ENCODE measurements at places on chromosomes 4 and X.
A peak's percentile ranks its signal among the peaks of the same experiment; 100 is the strongest.

- H3K27me3 ChIP-seq, result no peaks in the 10 kb centered on the region
- H3K36me3 ChIP-seq, result no peaks in the 10 kb centered on the region
- DNase-seq, result no peak
- no peak overlapping the region for H3K27ac ChIP-seq
- no peak overlapping the region for H3K4me3 ChIP-seq
- H3K4me1 ChIP-seq, result no peaks in the 10 kb centered on the region
Observed at GRCh38 chr4:135185256-135185655, 983.7 kb upstream of the PABPC4L start.

GRCh38 chrX:95678679-95679078 is 1006.0 kb upstream of the DIAPH2 start:
- H3K27me3 ChIP-seq, result no peaks in the 10 kb centered on the region
- H3K36me3 ChIP-seq, result no peaks in the 10 kb centered on the region
- H3K4me3 ChIP-seq, result no peak overlapping the region

DNA sequence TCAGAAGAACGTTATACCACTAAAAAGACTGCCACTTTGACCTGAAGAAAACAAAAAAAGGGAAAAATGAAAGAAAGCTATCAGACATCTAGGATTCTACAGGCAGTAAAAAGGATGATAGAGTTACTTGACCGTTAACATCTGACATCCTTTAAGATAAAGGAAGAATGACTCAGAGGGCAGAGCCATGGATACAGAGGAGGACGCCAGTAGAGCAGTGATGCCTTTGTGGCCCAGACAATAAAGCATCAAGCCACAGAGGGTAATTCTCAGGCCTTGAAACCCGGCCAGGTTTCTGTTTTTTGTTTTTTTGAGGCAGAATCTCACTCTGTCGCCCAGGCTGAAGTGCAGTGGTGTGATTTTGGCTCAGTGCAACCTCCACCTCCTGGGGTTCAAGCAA is 9.5 kb upstream of the BEX1 start:
- no peak overlapping the region for H3K27ac ChIP-seq
- DNase-seq, result no peak
- H3K4me1 ChIP-seq, result no peaks in the 10 kb centered on the region

DNA sequence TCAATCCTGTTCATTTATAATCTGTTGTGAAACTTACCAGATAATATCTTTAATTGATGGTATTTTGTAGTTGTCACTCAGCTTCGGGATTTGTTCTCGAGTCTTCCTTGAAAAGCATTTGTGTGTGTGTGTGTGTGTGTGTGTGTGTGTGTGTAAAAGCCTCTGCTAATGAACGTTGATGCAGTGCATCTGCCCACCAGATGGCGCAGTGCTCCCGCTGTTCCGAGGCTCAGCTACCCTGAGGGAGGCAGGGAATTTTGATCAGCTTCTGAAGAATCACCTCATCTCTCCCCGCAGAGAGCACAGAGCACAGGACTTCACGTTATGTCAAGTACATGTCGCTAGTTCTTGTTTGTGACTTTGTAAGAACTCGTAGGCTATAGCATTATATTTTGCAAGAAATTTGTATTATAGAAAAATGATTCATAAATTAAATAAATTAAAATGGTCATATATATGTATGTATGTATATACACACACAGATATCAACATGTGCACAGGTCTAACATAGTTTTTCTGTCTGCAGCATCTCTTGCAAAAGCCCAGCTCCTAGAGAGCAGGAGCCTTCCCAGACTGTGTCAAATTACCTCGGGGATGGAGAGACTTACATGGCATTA is 316.7 kb upstream of the IGFBP7 start:
- no peak overlapping the region for H3K27ac ChIP-seq
- H3K4me3 ChIP-seq, result no peak overlapping the region

DNA sequence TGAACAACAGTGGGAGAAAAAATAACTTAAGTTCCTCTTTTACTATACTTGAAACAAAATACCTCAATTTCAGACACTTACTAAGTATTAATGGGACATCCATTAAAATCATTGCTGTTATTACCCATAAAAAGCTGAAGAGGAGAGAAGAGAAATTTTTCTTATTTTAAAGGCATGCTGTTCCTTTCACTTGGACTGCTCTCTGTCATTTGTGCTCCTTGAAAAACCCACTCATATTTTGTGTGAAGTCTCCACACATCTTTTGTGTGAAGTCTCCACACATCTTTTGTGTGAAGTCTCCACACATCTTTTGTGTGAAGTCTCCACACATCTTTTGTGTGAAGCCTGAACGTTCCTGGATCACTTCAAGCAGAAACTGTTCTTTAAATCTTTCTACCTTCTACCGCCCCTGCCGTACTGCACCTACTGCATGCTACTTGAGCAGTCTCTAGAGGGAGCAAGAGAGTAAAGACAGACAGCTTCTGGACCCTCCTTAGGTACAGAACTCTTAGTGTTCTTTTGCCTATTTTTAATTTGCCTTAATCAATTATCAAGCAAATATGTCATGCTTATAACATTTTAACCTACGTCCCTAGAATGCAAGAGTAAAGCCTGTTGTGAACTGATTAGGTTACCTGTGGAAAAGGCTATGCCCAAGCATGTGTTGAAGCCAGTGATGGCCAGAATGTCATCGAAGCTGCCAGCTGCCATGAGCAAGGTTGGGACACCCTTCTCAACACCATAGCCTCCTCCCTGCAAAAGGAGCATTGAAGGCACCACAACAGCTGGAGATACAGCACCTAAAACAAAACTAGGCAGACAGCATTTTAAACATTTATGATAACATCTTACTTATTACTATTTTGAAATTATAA is 27.1 kb upstream of the SLC9B1 start:
- H3K27ac ChIP-seq, result no peak overlapping the region
- peak; percentile 38 for DNase-seq
- H3K4me1 ChIP-seq, result no peaks in the 10 kb centered on the region
- H3K36me3 ChIP-seq, result no peaks in the 10 kb centered on the region

DNA sequence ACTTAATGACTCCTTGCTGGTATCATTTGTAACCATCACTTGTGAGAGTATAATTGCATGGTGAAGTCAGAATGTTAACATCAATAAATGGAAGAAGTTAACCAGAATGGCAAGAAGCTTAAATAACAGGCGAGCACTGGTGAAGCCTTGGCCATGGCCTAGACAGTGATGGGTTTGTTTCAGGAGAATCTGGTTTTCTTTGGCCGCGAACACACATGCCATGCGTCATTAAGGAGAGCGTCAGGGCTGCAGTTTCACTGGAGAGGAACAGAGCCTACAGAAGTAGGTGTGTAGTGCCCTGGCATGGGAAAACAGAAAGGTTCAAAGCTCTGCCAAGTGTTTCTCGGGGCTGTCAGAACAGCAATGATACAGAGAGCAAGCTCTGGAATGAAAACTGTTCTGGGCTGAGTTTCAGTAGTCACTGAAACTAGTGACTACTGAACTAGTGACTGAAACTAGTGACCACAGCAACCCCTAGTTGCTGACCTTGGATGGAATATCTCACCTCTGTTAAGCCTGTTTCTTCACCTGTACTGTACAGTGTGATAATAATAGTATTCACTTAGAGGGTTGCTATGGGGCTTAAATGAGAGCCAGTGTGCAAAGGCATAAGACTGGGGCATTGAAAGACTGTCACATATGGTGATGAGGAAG is 93.8 kb downstream of the C4orf51 start:
- no peaks in the 10 kb centered on the region for H3K27me3 ChIP-seq
- H3K4me1 ChIP-seq, result peaks cover 14% of the 10 kb centered on the region
- peak overlapping the region; percentile 89 for H3K27ac ChIP-seq
- no peak overlapping the region for H3K4me3 ChIP-seq
- H3K36me3 ChIP-seq, result no peaks in the 10 kb centered on the region

DNA sequence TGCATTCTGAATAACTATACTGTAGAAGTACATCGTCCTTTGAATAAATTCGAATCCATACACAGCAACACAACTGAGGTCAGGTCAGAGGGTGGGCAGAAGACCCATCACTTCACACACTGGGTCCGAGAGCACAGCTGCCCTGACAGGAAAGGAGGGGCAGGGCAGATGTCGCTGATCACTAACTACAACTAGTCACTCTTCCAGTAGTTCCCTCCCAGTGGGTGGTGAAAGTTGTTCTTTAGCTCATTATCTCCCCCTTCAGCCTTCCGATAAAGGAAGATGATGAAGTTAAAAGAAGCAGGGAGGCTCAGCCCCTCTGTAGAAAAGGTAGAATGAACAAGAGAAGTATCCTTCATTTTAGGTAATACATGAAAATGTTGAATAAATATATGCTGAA is 278.9 kb downstream of the INPP4B start:
- no peak overlapping the region for H3K27ac ChIP-seq
- H3K36me3 ChIP-seq, result no peaks in the 10 kb centered on the region
- DNase-seq, result no peak
- no peaks in the 10 kb centered on the region for H3K4me1 ChIP-seq
- H3K4me3 ChIP-seq, result no peak overlapping the region

DNA sequence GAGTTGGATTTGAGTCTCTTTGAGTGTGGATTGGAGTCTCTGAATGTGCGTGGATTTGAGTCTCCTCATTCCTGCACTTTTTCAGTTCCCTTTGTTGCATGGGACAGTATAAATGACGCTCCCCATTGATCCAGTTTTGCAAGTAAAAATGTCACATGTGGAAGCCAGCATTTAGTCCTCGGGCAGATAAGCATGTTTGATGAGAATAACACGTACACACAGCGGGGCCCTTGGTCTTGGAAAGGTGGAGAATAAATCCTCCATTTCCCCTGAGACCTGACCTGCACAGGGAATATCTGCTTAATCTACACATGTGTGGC is 8.1 kb downstream of the P2RY8 start:
- H3K4me3 ChIP-seq, result no peak overlapping the region
- H3K27ac ChIP-seq, result no peak overlapping the region
- H3K27me3 ChIP-seq, result no peaks in the 10 kb centered on the region

- no peak overlapping the region for H3K4me3 ChIP-seq
- H3K27me3 ChIP-seq, result no peaks in the 10 kb centered on the region
- no peak overlapping the region for H3K27ac ChIP-seq
- H3K4me1 ChIP-seq, result peaks cover 1% of the 10 kb centered on the region
- DNase-seq, result no peak
Observed at GRCh38 chr4:173237152-173237551, 68.5 kb downstream of the GALNT7 start.

- no peaks in the 10 kb centered on the region for H3K36me3 ChIP-seq
- H3K4me3 ChIP-seq, result no peak overlapping the region
- no peaks in the 10 kb centered on the region for H3K4me1 ChIP-seq
- DNase-seq, result no peak
- no peaks in the 10 kb centered on the region for H3K27me3 ChIP-seq
Observed at GRCh38 chrX:74684466-74684865, 70.0 kb upstream of the RLIM start.

DNA sequence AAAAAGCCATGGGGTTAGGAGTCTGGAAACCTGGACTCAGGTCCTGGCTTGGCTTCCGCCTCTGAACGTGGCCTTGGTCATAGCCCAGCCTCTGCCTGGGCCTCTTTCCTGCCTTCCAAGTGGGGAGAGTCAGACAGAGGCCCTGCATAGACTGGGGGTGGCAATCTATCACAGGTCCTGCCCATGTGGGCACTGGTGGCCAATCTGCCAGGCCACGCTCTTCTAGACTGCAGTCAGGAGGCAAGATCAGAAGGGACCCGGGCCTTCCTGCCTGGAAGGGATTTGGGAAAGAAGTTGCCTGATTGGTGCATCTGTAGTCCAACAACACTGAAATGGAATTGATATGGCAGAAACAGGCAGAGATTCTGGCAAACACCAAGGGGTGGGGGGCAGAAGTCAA is 46.1 kb downstream of the CNGA2 start:
- H3K4me3 ChIP-seq, result no peak overlapping the region
- H3K27ac ChIP-seq, result no peak overlapping the region
- H3K27me3 ChIP-seq, result no peaks in the 10 kb centered on the region

DNA sequence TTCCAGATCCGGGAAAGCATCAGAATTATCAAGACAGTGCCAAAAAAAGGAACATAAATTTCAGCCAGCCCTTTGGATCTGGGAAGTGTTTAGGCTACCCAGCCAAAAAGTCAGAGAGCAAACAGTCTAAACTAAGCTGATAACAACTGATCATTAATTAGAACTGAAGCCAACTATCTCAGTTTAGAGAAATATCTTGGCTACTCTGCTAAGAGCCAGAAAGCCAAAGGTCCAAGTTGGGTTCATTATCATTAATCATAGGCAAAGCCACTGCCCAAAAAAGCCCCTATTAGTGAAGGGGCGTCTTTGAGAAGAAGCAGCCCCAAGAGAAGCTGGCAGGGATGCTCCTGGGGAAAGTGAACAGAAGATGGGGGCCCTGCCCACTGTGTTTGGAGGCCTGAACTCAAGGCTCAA is 37.0 kb upstream of the SHISA3 start:
- no peaks in the 10 kb centered on the region for H3K4me1 ChIP-seq
- no peaks in the 10 kb centered on the region for H3K27me3 ChIP-seq
- H3K36me3 ChIP-seq, result no peaks in the 10 kb centered on the region
- no peak overlapping the region for H3K4me3 ChIP-seq
- no peak overlapping the region for H3K27ac ChIP-seq
- no peak for DNase-seq

DNA sequence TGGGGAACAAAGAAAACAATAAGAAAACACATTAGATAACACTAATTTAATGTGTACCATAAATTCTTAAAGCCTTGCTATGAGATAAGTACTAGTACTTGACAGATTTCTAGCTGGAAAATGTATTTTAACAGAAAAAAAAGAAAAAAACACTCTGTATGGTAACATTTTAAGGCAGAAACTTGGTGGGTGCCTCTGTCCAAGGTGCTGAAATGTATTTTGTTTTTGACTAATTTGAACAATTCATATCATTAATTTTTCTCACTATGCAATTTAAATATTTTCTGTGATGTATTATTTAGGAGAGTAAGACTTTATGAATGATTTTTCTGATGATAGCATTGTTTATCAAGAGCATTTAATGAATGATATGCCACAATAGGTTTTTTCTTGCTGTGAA is 107.5 kb downstream of the GABRG1 start:
- H3K27ac ChIP-seq, result no peak overlapping the region
- no peaks in the 10 kb centered on the region for H3K36me3 ChIP-seq
- H3K27me3 ChIP-seq, result no peaks in the 10 kb centered on the region
- H3K4me3 ChIP-seq, result no peak overlapping the region
- no peaks in the 10 kb centered on the region for H3K4me1 ChIP-seq

DNA sequence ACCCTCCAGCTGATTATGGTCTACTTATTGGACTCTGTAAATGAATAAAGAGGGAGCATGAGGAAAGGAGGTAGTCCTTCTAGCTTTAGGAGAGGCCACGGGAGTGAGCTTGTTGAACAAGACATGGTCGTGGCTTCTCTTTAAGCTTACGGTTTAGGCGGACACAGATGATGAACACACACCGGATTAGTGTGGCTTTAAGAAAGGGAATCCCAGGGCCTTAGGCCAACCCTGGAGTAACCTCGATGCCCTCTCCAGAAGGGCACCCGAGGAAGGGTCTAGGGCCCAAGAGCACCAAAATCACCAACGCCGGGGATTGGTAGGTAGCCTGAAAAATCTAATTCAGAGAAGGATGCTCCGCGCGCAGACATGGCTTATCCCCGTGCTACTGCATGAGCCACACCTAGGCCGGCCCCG is 39.4 kb downstream of the ERVMER34-1 start:
- H3K4me1 ChIP-seq, result peaks cover 12% of the 10 kb centered on the region
- peak overlapping the region; percentile 84 for H3K4me3 ChIP-seq
- H3K27ac ChIP-seq, result no peak overlapping the region

DNA sequence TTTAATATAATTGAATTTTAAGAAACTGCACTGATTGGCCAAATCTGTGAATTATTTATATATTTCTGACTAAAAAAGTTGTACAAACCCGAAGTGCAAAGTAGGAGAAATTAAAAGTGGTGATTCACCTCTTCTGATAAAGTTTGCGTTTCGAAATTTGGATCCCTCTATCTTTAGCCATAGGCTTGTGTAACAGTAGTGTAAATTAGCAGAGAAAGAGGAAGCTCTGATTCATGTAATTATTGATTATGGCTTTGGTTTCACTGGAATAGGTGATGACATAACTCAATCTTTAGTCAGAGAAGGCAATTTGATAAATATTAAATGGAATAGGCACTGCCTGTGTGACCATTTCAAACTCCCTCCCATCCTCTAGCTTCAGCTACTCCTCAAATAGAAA is 717.8 kb upstream of the PCDH7 start:
- no peaks in the 10 kb centered on the region for H3K27me3 ChIP-seq
- H3K4me3 ChIP-seq, result no peak overlapping the region
- DNase-seq, result no peak
- H3K27ac ChIP-seq, result no peak overlapping the region
